Upper lobe of left lung (tissue), 6 donors: ENCODE measurements at places on chromosomes 3 and 15. TPM values are rescaled to one million over a fixed set of nuclear protein-coding genes. Genes with fewer than 3 reads are reported as not detected.
A peak's percentile ranks its signal among the peaks of the same experiment; 100 is the strongest.

The LZTFL1 gene
- total RNA-seq, result 21.7 TPM

- H3K27ac ChIP-seq, result no peak overlapping the region
- H3K36me3 ChIP-seq, result peaks cover 3% of the 10 kb centered on the region
- no peaks in the 10 kb centered on the region for H3K4me1 ChIP-seq
These were observed 33.1 kb downstream of the POLG start for GRCh38 chr15:89301304-89302089.

- no peak for DNase-seq
- H3K36me3 ChIP-seq, result peaks cover 50% of the 10 kb centered on the region
- no peaks in the 10 kb centered on the region for H3K27me3 ChIP-seq
- H3K4me1 ChIP-seq, result no peaks in the 10 kb centered on the region
- no peak overlapping the region for H3K4me3 ChIP-seq
These were observed 34.9 kb downstream of the PIK3R4 start for GRCh38 chr3:130711565-130712324.

DNA sequence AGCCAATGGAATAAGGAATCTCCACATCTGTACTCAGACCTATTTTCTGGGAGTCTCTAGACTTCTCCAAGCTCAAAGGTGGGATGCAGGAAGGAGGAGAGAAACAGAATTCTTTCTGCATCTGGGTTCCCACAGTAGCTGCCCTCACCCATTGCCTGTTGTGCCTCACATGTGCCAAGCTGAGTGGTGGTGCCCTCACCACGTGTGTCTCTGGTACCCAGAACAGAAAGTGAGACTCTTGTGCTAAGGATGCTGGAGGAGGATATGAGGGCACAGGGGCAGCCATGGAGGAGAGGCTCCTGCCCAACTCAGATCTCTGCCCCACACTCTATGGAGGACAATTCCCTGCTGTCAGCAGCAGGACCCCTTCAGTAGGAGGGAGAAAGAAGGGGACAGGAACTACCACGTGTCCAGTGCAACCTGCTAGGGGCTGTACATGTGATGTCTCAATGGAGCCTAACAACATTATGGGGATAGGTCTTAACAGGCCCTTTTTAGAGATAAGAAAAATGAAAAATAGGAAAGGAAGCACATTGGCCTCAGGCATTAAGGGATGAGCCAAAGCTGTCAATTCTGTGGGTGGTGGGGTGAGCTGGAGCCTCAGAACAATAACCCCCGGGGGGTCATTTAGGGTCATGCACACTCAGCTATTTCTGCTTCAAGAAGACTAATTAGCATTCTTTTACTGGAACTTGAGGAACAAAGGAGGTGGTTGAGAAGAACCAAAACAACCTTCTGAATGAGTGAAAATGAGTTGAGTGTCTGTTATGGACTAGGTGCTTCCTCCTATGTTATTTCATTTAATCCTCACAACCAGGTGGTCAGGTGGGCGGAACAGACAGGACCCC, 16.3 kb upstream of the NOX5 start:
- H3K27me3 ChIP-seq, result no peaks in the 10 kb centered on the region
- no peak for DNase-seq
- H3K36me3 ChIP-seq, result no peaks in the 10 kb centered on the region
- H3K27ac ChIP-seq, result no peak overlapping the region

- DNase-seq, result no peak
- H3K27me3 ChIP-seq, result no peaks in the 10 kb centered on the region
- no peak overlapping the region for H3K27ac ChIP-seq
- no peak overlapping the region for H3K4me3 ChIP-seq
- H3K4me1 ChIP-seq, result no peaks in the 10 kb centered on the region
- no peaks in the 10 kb centered on the region for H3K36me3 ChIP-seq
These were observed 171.7 kb downstream of the C3orf38 start for GRCh38 chr3:88321363-88322050.

- no peak for DNase-seq
- no peak overlapping the region for H3K27ac ChIP-seq
- no peaks in the 10 kb centered on the region for H3K27me3 ChIP-seq
- H3K36me3 ChIP-seq, result no peaks in the 10 kb centered on the region
- no peaks in the 10 kb centered on the region for H3K4me1 ChIP-seq
These were observed 96.3 kb upstream of the ZBED2 start for GRCh38 chr3:111691293-111691909.

GRCh38 chr15:94523873-94524272, 292.5 kb downstream of the MCTP2 start:
- H3K27me3 ChIP-seq, result no peaks in the 10 kb centered on the region
- no peak for DNase-seq
- no peak overlapping the region for H3K27ac ChIP-seq

DNA sequence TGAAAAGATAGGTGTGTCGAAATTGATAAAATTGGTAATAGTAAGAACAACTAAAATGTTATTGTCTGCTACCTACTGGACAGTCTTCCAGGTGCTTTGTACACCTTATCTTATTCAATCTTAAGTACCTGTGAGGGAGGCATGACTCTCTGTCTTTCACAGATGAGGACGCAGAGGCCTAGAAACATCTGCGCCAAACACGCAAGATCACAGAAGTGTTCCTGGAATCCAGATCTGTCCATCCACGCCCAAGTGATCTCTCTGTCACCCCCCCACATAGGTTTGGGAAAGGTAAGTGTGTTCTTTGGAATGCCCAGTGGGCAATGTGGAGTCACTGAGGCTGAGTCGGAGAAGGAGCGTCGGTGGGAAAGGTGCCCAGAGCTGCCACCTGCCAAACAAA, 34.4 kb upstream of the PTPRG start:
- H3K4me3 ChIP-seq, result no peak overlapping the region
- DNase-seq, result no peak
- no peaks in the 10 kb centered on the region for H3K27me3 ChIP-seq
- H3K27ac ChIP-seq, result no peak overlapping the region

The SNTN gene
- 0.67 TPM for total RNA-seq

DNA sequence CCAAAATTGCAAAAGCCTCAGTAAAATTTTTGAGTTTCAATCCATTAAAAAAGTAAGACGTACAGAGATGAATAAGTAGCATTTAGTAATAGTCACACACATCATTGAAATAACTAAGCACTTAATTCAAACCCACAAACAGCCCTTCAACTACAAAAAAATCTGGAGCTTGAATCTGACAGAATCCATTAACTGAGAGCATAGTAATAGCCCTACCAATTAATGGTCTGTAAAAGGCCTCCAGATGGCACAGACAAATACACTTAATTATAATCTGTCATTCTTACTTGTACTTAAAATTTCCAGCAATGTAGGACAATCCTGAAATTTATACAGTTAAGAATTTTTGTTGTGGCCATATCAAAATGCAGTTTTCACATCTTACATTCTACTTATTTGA, 246.9 kb downstream of the VGLL3 start:
- no peaks in the 10 kb centered on the region for H3K27me3 ChIP-seq
- H3K27ac ChIP-seq, result no peak overlapping the region
- H3K4me1 ChIP-seq, result no peaks in the 10 kb centered on the region
- no peak overlapping the region for H3K4me3 ChIP-seq
- no peak for DNase-seq

DNA sequence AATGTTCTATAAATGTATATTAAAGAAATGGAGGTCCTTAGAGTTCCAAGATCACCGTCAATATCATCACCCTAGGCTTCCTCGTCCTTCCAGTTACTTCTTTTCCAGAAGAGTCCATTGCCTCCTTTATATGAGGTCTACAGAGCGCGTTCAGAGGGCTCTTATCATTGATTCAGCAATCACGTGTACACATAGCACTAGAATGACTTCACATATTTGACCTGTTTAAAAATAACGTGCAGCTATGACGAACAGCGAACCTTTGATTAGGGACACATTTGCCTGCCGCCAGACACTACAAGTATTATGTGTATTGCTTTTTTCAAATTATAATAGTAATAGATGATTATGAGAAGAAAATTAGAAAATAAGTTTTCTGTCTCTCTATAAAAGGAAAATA, 26.0 kb downstream of the IGF1R start:
- DNase-seq, result no peak
- no peaks in the 10 kb centered on the region for H3K36me3 ChIP-seq
- peaks cover 57% of the 10 kb centered on the region for H3K4me1 ChIP-seq
- no peak overlapping the region for H3K27ac ChIP-seq
- H3K4me3 ChIP-seq, result no peak overlapping the region

DNA sequence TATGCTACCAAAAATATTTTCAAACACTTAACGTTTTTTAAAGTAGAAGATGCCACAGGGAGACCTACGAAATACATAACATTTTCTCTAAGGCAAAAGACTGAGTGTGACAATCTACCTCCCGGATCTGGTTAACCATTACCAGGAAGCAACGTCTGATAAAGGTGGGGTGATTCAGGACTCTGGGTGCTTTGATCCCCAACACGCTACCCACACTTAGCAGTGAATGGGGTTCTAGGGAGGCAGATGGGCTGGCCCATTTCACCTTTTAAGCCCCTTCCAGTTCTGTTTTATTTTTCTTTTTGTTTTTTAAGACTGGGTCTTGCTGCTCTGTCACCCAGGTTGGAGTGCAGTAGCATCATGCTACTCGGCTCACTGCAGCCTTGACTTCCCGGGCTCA, 39.5 kb downstream of the EIF4E3 start:
- no peak for DNase-seq
- peaks cover 4% of the 10 kb centered on the region for H3K36me3 ChIP-seq
- H3K27me3 ChIP-seq, result no peaks in the 10 kb centered on the region
- H3K27ac ChIP-seq, result no peak overlapping the region
- H3K4me1 ChIP-seq, result peaks cover 46% of the 10 kb centered on the region

DNA sequence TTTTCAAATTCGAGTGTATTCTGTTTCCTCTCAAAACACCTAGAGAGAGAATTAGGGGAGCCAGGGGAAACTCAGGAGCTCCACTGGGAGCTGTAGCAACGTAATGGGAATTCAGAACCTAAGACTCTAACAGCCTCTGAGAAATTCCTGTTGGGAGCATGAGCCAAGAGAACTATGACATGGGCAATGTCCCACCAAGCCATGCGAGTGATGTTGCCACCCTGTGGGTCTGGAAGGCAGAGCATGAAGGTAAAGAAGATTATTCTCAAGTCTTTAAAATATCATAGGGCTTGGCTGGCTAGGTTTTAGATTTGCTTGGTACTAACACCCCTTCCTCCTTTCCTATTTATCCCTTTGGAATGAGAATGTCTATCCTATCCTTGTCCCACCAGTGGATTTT, 392.6 kb upstream of the ADAMTS9 start:
- no peak overlapping the region for H3K27ac ChIP-seq
- no peaks in the 10 kb centered on the region for H3K27me3 ChIP-seq
- H3K4me1 ChIP-seq, result no peaks in the 10 kb centered on the region

The CPA3 gene
- total RNA-seq, result 50.2 TPM

- H3K4me1 ChIP-seq, result peaks cover 13% of the 10 kb centered on the region
- peak; percentile 76 for DNase-seq
- H3K27me3 ChIP-seq, result no peaks in the 10 kb centered on the region
- H3K36me3 ChIP-seq, result no peaks in the 10 kb centered on the region
These were observed 34.3 kb downstream of the DNAJB8 start for GRCh38 chr3:128432301-128432970.

- peaks cover 67% of the 10 kb centered on the region for H3K36me3 ChIP-seq
- no peak overlapping the region for H3K4me3 ChIP-seq
- no peaks in the 10 kb centered on the region for H3K27me3 ChIP-seq
These were observed 51.8 kb downstream of the KLF13 start for GRCh38 chr15:31378363-31378903.

- peaks cover 25% of the 10 kb centered on the region for H3K4me1 ChIP-seq
- H3K27ac ChIP-seq, result no peak overlapping the region
- no peaks in the 10 kb centered on the region for H3K36me3 ChIP-seq
- H3K4me3 ChIP-seq, result no peak overlapping the region
- DNase-seq, result no peak
These were observed 40.5 kb upstream of the HES1 start for GRCh38 chr3:194095464-194095863.

DNA sequence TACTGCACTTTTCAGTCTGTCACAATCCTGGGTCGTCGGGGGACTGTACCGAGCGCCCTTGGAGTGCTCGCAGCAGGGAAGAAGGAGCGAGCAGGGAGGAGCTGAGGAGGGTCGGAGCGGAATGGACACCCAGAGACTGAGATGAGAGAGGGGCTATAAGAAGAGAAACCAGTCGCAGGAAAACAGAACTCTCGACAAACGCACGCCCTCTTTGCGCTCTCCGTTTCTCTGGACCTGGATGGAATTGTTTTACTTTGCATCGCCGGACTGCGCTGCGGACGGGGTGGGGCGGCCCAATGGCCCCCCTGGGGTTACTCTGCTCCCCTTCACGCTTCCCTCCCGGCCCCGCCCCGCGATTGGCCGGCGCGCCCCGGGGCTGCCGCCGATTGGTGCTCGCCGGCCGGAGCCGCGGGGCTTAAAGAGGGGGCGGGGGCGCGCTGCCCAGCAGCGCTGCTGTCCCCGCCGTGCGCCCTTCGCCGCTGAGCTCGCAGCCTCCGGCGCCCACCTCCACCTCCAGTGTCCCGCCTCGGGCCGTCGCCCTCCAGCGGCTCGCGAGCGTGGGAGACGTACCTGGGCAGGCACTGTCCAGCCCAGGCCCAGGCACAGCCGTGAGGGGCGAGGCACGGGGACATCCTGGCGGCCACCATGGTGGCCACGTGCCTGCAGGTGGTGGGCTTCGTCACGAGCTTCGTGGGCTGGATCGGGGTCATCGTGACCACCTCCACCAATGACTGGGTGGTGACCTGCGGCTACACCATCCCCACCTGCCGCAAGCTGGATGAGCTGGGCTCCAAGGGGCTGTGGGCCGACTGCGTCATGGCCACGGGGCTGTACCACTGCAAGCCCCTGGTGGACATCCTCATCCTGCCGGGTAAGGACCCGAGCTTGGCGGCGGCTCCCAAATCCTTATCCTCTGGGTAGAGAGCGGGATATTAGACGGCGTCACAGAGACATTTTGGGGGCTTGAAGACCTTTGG, at the start of gene CLDN11:
CLDN11 (plus strand) TSS at position 447 of the 977 bp plus-strand sequence; CDS start at position 646, 199 bp downstream.
- H3K27ac ChIP-seq, result peak within 1 kb of the TSS; percentile 78
- peaks cover 20% of the 10 kb centered on the region for H3K4me1 ChIP-seq
- peaks cover 20% of the 10 kb centered on the region for H3K27me3 ChIP-seq
- DNase-seq, result no peak
- H3K36me3 ChIP-seq, result no peaks in the 10 kb centered on the region
- H3K4me3 ChIP-seq, result peak within 1 kb of the TSS; percentile 54

- DNase-seq, result peak; percentile 26
- H3K4me1 ChIP-seq, result peaks cover 5% of the 10 kb centered on the region
- H3K27me3 ChIP-seq, result no peaks in the 10 kb centered on the region
- no peaks in the 10 kb centered on the region for H3K36me3 ChIP-seq
- peak overlapping the region; percentile 31 for H3K4me3 ChIP-seq
- H3K27ac ChIP-seq, result peak overlapping the region; percentile 76
These were observed 902 bp downstream of the P2RY13 start for GRCh38 chr3:151328298-151328995.

- DNase-seq, result no peak
- H3K27me3 ChIP-seq, result no peaks in the 10 kb centered on the region
- peaks cover 45% of the 10 kb centered on the region for H3K4me1 ChIP-seq
- H3K36me3 ChIP-seq, result peaks cover 54% of the 10 kb centered on the region
- H3K4me3 ChIP-seq, result no peak overlapping the region
These were observed 57.6 kb downstream of the HEG1 start for GRCh38 chr3:124998247-124998630.

The SMCO1 gene
- not detected for total RNA-seq

DNA sequence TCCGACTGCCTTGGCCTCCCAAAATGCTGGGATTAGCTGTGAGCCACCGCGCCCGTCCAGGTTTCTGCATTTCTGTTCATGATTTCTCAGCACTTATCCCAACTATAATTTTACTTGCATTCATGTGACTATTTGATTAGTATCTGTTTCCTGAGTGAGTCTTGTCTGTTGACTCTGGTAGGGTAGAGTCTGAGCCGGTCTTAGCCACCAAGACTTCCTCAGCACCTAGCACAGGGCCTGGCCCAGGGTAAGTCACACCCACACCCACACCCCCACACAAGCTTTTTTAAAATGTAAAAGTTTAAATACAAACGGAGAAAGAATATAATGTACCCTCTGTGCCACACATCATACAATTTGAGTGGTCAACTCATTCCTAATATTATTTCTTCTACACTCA, 3.1 kb upstream of the SPATA12 start:
- H3K4me1 ChIP-seq, result peaks cover 9% of the 10 kb centered on the region
- H3K36me3 ChIP-seq, result no peaks in the 10 kb centered on the region
- no peak overlapping the region for H3K4me3 ChIP-seq
